ENCODE measurements at places on chromosomes 6 and 20.

DNA sequence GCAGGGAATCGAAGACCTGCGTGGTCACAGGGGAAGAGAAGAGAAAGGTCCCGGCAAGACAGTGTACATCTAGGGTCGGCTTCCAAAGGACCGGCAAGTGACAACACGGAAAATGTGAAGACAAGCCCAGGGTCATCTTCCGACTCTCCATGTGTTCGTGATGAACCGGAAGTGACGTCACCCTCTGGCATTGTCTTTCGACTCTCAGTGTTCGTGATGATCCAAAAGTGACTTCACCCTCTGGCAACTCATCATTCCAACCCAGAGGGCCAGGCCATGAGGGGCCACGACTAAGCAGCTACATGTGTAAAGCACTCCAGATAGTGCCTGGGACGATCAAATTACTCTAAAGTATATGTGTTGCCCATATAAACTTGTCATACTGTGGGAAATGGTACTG lies 290.8 kb downstream of the THBS2 start:
- no peak for DNase-seq

DNA sequence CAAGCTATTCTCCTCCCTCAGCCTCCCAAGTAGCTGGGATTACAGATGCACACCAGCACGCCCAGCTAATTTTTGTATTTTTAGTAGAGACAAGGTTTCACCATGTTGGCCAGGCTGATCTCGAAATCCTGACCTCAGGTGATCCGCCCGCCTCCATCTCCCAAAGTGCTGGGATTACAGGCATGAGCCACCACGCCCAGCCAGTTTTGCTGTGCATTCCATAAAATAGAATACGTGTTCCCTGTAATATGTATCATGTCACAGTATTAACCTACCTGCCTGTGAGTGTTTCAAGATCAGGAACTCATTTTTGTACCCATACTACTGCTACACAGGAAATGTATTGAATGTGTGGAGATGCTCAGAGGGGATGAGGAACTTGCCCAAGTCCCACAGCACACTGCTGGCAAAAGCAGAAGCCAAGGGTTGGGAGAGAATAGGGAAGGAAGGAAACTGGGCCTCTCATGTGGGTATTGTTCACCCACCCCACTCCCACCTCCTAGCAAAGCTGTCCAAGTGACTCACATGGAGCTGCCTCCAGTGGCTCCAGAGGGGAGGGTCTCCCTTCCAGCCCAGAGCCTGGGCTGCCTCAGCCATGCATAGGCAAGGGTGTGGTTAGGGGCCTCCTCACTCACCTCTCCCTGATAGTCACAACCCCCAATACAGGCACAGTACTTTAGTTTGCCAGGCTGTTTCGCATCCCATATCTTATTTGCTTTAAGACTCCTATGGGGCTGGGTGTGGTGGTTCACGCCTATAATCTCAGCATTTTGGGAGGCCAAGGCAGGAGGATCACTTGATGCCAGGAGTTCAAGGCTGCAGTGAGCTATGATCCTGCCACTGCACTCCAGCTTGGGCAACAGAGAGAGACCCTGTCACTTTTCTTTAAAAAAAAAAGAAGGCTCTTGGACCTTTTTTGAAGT lies 9.4 kb downstream of the HM13 start:
- no peak for DNase-seq

DNA sequence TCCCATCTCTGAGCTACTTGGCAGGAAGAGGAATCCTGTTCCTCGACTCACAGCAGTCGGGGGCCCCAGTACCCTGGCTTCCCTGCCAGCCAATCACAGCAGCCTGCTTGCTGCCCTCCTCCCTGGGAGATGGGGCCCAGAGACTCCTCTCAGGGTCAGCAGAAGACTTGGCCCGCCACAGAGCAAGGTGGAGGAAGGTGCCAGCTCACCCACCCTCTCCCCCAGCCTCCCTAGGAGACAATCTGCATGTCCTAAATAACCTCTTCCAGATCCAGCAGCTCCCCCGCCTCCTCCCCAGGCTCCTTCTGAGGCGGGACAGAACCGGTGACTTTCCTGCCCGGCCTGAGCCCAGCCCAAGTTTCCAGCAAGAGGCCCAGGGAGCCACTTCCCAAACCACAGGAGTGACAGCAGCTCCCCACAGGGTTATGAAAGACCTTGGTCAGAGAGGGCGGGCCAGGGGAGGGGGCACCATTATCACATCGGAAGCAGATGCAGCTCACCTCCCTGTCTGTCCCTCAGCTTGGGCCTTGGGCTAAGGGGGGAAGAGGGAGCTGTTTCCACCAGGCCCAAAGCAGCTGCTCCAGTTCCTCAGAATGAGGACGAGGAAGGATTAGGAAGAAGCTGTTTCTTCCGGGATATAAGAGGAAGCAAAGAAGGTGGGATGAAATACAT lies 2.3 kb downstream of the CCND3 start:
- peak; percentile 64 for DNase-seq

DNA sequence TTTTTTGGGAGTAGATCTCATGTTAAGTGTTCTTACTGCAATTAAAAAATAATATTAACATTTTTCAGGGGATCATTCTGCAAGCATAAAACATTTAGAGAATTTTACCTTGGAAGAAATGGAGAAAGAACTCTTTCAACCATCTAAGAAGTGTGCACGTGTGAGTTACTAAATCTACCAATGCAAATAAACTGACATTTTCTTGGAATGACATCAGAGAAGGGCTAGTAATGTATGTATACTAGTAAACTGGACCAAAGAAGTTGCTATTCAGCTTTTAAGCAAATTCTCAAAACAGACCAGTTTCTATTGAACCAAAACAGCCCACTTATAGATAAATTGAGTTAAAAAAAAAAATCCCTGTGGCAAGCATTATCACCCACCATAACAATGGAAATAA lies 191.2 kb downstream of the BTBD3 start:
- no peak for DNase-seq

- no peak for DNase-seq
These were observed 122.6 kb upstream of the ID4 start for GRCh38 chr6:19714434-19715166.

DNA sequence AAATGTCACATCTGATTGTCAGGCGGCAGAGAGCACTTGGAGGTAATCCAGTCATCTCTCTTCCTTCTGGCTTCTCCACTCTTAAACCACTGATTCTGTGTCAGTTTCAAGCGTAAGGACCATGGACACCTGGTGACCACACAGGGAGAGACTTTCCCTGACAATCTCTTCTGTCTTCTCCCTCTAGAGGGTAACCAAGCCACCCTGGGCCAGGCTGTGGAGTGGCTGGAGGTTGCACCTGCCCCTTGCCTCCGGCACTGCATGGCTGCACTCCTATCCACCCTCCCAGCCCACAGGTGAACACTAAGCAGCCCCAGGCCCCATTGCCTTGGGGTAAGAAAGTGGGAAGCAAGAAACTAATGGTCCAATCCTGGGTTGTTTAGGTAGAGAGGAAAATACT lies 78.7 kb downstream of the BFSP1 start:
- DNase-seq, result no peak

- DNase-seq, result no peak
These were observed 24.3 kb downstream of the AKAP7 start for GRCh38 chr6:131159578-131159977.

- no peak for DNase-seq
These were observed 123.7 kb downstream of the CCDC170 start for GRCh38 chr6:151617539-151617938.

DNA sequence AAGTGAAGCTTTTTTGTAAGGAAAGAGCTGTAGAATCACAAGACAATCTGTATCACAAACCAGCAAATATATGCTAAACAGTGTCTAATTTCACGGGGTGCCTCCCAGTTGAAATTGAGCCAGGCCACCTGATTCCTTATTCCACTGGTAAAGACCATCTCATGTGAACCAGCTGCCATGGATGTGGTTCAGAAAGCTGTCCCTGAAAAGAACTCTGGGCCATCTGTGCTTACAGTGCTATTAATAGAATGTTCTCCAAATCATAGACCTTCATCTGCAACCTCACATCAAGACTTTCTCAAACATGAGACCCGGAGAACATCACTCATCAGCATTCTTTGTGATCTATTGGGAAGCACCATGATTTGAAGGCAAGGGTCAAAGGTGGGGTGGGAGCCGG lies 89.7 kb downstream of the FBXO5 start:
- no peak for DNase-seq

GRCh38 chr6:36766399-36766945 lies 68.8 kb downstream of the RAB44 start:
- DNase-seq, result no peak

GRCh38 chr6:20900389-20901160 lies 366.3 kb downstream of the CDKAL1 start:
- no peak for DNase-seq

GRCh38 chr6:82143041-82143481 lies 104.5 kb downstream of the IBTK start:
- no peak for DNase-seq

DNA sequence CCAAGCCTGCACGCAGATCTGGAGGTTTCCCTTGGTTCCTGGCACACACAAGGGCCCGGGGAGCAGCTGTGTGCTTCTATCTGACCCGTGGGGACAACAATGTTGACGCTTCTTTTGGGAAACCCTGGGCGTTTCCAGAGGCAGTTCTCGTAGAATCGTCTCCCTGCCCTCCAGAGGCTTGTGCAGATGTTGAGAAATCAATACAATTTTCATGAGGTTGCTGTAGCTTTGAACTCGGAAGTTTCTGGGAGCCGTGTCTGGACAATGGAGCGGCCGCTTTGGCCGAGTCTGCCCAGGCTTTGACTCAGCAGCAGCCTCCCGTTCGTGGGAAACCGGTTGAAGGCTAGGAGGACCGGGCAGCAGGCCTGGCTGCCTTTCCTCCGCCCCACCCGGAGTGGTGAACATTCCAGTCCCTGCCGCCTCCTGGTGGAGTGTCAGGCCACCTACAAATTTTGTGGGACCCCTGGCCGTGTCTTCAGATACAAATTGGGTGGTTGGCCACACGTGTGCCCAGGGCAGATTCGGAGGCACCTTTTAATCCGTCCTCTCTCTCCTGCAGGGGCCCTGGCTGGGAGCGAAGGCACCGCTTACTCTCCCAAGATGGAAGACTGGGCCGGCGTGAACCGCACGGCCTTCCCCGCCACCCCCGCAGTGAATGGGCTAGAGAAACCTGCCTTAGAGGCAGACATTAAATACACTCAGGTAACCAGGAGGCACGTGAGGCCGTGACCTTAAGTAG lies 2.7 kb downstream of the PAX1 start:
- no peak for DNase-seq

- peak; percentile 100 for DNase-seq
These were observed 99.4 kb downstream of the ASXL1 start for GRCh38 chr20:32457479-32457986.

GRCh38 chr6:137904822-137905617 lies 38.0 kb downstream of the TNFAIP3 start:
- DNase-seq, result no peak

DNA sequence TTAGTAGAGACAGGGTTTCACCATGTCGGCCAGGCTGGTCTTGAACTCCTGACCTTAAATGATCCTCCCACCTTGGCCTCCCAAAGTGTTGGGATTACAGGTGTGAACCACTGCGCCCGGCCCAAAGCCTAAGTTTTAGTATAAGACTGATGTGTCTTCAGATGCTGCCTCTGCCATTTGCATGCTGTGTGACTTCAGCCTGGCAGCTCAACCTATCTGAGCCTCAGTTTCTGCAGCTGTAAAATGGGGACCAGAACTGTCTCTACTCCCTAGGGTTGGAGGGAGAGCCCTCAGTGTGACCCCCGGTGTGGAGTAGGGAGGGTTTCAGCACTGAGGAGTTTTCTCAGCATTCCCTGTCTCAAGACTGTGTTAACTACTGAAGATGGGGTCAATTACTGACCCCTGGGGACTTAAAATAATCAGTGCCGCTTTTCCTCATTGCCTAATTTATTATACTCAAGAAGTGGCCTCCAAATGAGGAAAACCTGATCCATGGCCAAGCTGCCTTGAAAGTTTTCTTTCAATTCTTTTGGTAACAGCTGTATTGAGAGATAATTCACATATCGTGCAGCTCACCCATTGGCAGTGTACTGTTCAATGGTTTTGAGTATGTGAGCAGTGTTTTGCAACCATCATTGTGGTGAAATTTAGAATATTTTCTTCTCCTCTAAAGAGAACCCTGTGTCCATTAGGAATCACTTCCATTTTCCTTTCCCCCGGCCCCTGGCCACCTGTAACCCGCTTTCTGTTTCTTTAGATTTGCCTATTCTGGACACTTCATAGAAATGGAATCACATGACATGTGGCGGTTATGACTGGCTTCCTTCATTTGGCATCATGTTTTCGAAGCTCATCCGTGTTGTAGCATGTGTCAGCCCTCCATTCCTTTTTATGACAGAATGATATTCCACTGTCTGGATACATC lies 64.8 kb downstream of the PHACTR3 start:
- no peak for DNase-seq

DNA sequence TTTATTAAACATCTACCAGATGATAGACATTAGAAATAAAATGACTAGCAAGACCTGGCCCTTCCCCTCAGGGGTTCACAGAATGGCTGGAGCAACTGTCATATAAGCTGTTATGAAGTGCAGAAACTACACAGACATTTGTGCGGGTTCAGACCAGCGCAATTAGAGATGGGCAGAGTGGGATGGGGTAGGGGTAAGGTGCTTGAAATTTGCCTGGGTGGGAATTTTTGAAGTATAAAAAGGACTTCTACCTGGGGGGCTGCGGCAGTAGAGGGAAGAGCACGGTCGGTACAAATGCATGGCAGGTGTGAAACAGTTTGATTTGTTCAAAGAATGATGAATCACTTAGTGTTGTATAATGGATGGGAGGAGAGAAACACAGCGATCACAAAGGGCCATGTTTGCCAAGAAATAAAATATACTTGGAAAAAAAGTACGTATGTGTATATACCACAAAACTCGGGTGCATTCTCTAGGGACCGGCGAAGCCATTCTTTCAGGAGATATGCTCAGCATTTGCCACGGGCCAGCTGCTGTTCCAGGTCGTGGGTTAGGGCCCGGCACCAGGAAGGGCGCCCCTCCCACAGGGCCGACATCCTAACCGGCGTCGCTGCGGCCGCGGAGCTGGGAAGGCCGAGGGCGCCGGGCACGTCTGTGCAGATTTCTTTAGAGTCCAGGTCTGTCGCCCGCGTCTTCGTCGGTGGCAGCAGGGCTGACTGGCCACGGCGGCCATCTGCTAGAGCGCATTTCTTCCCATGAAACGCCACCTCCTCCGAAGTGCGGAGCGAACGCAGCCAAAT lies 809 bp upstream of the NOL7 start:
- peak; percentile 63 for DNase-seq

DNA sequence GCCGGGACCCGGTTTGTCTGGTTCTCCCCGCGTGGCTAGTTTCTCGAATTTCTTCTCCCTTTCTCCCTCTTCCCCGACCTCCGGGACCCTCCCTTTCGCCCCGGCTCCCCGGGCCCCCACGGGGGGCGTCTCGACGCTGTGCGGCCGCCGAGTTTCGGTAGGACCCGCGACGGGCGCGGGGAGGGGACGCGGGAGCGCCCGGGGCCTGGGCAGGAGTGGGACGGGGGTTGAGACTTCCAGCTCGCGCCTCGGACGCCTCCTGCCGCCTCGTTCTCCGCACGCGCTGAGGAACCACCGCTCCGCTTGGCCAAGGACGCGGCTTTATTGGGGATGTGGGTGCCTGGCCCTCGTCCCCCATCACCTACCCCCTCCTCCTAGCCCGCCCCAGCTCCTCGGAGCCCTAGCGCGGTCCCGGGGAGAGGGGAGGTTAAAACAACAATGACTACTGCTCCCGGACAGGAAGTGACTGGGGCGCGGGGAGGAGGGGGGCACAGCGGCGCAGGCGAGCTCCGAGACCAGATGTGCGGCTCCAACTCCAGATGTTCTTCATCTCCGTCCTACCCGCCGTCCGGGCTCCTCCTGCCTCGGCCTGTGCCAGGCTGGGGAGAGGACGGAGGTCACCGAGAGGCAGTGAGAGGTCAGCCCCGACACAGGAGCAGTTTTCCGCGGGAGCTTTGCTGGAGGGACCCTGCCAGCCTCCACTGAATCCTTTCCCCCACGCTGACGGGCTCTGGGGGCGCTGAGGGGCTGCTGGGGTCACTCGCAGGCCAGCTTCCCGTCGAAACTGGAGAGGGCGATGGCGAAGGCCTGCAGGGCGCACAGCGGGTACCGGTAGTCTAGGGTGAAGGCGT lies 917 bp upstream of the TEAD3 start:
- DNase-seq, result peak; percentile 77

Data from iPS-NIHi11 (cell line).